ENCODE measurements at places on chromosomes 12 and 14.

GRCh38 chr12:119883237-119883636 is 6.1 kb upstream of the CIT start:
- H3K27ac ChIP-seq, result no peak overlapping the region
- no peak for DNase-seq
- no peak overlapping the region for H3K4me3 ChIP-seq
- peaks cover 2% of the 10 kb centered on the region for H3K36me3 ChIP-seq
- H3K27me3 ChIP-seq, result peaks cover 46% of the 10 kb centered on the region

DNA sequence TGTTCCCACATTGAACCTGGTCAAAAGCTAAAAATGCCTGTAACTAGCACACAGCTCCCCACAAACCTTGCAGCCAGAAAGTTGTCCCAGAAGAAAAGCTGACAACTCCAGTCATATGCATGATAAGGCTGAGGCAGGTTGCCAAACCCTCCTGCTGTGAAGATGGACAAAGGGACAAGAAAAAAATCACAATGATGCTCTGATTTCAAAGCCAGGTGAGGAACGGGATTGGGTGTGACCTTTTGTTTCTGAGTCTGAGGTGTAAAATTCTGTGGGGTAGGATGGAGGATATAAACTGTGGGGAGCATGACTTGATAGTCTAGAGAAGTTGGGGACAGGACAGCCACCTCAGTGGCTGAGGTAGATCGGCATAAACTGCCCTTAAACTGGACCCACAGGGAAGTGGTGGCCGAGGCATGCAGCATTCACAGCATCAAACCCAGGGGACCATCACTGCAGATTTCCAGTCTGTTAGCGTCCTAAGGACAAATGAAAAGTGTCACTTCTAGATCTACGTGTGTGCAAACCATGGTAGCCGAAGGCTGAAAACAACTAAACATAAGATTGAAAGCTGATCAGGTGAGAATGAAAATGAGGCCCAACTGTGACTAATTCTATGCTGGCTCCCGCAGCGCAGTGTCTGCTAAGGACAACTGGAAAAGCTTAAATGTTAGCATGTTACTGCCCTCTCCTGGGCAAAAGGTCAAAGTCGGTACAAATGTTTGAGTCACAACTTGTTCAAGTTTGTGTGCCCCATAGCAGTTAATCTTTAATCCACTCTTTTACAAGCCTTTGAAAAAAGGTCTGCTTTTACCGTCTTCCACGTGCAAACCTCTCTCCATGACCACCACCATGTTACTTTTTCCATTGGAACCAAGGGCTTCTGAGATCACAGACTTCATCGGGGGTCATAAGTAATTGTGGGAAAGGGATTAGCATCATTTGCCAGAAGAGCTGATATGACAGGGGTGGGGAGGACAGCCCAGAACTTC is 39.8 kb downstream of the GRIN2B start:
- no peak for DNase-seq
- no peaks in the 10 kb centered on the region for H3K36me3 ChIP-seq
- H3K4me1 ChIP-seq, result no peaks in the 10 kb centered on the region
- H3K27ac ChIP-seq, result no peak overlapping the region
- H3K4me3 ChIP-seq, result no peak overlapping the region

DNA sequence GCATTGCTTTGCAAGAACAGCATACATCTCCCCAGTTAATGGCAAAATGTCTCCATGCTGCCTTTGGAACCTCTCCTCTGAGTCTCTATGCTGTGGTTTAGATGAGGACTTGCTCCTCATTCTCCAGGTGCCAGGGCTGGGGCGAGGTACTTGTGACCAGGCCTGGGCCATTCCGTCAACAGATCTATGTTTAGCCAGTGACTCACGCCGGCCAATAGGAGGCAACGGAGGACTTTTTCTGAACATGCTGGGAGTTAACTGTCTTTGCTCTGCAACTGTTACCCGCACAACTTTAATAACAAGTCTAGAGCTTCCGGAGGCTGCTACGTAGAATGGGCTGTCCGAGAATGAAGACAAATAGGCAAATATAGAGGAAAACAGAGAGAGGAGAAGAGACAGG is 214.2 kb downstream of the GLT1D1 start:
- no peak for DNase-seq
- H3K27ac ChIP-seq, result no peak overlapping the region
- no peak overlapping the region for H3K4me3 ChIP-seq
- H3K27me3 ChIP-seq, result no peaks in the 10 kb centered on the region
- H3K36me3 ChIP-seq, result no peaks in the 10 kb centered on the region

GRCh38 chr12:94874518-94875302 is 128.8 kb downstream of the NDUFA12 start:
- H3K27ac ChIP-seq, result no peak overlapping the region
- DNase-seq, result no peak
- peak overlapping the region; percentile 90 for H3K4me3 ChIP-seq
- H3K27me3 ChIP-seq, result peaks cover 79% of the 10 kb centered on the region
- peaks cover 5% of the 10 kb centered on the region for H3K36me3 ChIP-seq
- H3K4me1 ChIP-seq, result peaks cover 21% of the 10 kb centered on the region

- peaks cover 41% of the 10 kb centered on the region for H3K4me1 ChIP-seq
- peaks cover 52% of the 10 kb centered on the region for H3K27me3 ChIP-seq
- no peak overlapping the region for H3K27ac ChIP-seq
- peaks cover 7% of the 10 kb centered on the region for H3K36me3 ChIP-seq
- DNase-seq, result peak; percentile 51
These were observed 2.2 kb upstream of the NXPH4 start for GRCh38 chr12:57214398-57214781.

- peaks cover 11% of the 10 kb centered on the region for H3K4me1 ChIP-seq
- H3K4me3 ChIP-seq, result no peak overlapping the region
- peaks cover 2% of the 10 kb centered on the region for H3K36me3 ChIP-seq
These were observed 3.7 kb upstream of the HSD17B6 start for GRCh38 chr12:56759263-56759908.

DNA sequence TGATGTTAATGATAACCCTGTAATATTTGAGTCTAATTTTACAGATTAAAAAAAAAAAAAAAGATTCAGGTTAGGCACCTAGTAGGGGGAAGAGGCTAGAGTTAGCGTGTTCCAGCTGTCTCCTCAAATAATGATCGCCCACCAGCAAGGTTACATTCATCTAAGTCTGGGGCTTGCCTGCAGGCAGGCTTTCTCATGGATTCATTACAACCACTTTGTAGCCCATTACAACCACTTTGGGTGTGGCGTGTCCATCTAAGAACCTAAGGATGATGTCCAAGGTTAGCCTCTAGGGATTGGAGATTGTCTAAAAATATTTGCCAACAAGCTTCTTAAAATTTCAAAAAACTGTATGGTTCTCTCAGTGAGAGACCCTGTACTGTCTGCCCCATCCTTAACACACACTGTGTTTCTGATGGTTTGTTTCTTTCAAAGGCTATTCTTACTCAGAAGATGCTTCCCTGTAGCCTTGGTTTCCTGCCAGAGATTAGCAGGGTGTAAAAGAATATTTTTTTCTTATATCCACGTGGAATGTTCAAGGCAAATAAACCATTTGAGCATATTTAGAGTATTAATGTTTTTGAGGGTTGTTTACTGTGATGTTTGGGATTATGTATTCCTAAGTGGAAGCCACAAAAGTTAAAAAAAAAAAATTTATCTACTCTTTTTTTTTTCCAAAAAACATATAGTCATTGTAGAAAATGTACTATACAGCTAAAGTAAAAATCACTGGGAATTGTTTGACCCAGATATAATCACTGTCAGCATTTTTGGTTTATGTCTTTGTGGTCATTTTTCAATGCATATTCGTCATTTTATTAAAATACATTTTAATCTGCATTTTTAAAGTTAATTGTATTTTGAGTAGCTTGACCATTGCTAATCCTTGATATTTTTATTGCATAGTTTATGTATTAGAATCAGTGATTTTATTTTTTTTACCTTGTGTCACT is 1.7 kb downstream of the DYNC1H1 start:
- no peak for DNase-seq
- H3K4me1 ChIP-seq, result peaks cover 27% of the 10 kb centered on the region
- peaks cover 2% of the 10 kb centered on the region for H3K36me3 ChIP-seq

GRCh38 chr14:38405851-38406635 is 150.2 kb upstream of the CLEC14A start:
- no peak overlapping the region for H3K4me3 ChIP-seq
- H3K36me3 ChIP-seq, result no peaks in the 10 kb centered on the region
- no peaks in the 10 kb centered on the region for H3K4me1 ChIP-seq

GRCh38 chr14:88605594-88605993 is 42.8 kb downstream of the ZC3H14 start:
- H3K27ac ChIP-seq, result peak overlapping the region; percentile 59
- H3K36me3 ChIP-seq, result peaks cover 16% of the 10 kb centered on the region
- no peak for DNase-seq
- peaks cover 9% of the 10 kb centered on the region for H3K4me1 ChIP-seq
- H3K4me3 ChIP-seq, result no peak overlapping the region
- H3K27me3 ChIP-seq, result no peaks in the 10 kb centered on the region

- H3K4me3 ChIP-seq, result no peak overlapping the region
- H3K4me1 ChIP-seq, result no peaks in the 10 kb centered on the region
- H3K27me3 ChIP-seq, result no peaks in the 10 kb centered on the region
- no peaks in the 10 kb centered on the region for H3K36me3 ChIP-seq
These were observed 182.3 kb downstream of the NPAS3 start for GRCh38 chr14:33120966-33121365.

GRCh38 chr14:23938823-23939222 is 14.7 kb upstream of the DHRS4 start:
- peaks cover 5% of the 10 kb centered on the region for H3K36me3 ChIP-seq
- DNase-seq, result no peak
- no peak overlapping the region for H3K27ac ChIP-seq
- no peak overlapping the region for H3K4me3 ChIP-seq
- no peaks in the 10 kb centered on the region for H3K27me3 ChIP-seq
- peaks cover 10% of the 10 kb centered on the region for H3K4me1 ChIP-seq

Measured in T-helper 17 cell (primary cell).